ENCODE measurements at places on chromosomes 3 and 15.
A peak's percentile ranks its signal among the peaks of the same experiment; 100 is the strongest.

- no peak for DNase-seq
Observed at GRCh38 chr3:35721628-35722027, 82.3 kb downstream of the ARPP21 start.

DNA sequence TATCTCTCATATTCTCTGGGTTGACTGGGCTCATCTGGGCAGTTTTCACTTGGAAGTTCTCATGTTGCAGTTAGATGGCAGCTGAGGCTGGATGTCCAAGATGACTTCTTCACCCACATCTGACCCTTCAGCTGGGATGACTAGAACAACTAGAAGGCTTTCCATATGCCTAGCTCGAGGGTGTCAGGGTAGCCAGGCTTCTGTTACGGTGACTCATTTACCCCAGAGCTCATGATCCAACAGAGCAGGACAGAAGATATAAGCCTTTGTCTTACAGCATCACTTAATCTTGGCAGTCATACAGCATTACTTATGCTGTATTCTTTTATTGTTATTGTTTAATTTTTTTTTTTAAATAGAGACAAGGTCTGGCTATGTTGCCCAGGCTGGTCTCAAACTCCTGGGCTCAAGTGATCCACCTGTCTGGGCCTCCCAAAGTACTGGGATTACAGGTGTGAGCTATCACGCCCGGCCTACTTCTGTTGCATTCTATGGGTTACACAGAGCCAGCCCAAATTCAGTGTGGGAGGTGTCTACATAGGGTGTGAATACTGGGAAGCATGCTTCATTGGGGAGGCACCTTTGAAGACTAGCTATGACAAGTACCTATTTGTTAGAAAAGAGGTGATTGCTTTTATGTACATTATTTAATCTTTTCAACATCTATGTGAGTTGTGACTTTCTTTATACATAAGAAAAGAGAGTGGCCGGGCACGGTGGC is 10.7 kb downstream of the HMCES start:
- no peak for DNase-seq

DNA sequence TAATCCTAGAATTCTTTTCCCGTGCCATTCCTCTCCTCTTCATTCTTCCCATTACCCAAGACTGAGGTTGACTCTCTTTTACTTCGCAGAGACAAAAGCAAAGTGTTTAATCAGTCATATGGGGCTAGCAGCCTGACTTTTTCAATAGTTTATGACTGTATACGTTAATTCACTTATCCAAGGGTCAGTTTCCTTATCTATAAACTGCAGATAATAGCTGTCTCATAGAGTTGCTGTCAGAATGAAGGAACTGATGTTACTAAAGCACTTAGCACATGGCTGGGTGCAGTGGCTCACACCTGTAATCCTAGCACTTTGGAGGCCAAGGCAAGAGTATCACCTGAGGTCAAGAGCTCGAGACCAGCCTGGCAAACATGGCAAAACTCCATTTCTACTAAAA is 43.5 kb upstream of the ULK4 start:
- DNase-seq, result no peak

DNA sequence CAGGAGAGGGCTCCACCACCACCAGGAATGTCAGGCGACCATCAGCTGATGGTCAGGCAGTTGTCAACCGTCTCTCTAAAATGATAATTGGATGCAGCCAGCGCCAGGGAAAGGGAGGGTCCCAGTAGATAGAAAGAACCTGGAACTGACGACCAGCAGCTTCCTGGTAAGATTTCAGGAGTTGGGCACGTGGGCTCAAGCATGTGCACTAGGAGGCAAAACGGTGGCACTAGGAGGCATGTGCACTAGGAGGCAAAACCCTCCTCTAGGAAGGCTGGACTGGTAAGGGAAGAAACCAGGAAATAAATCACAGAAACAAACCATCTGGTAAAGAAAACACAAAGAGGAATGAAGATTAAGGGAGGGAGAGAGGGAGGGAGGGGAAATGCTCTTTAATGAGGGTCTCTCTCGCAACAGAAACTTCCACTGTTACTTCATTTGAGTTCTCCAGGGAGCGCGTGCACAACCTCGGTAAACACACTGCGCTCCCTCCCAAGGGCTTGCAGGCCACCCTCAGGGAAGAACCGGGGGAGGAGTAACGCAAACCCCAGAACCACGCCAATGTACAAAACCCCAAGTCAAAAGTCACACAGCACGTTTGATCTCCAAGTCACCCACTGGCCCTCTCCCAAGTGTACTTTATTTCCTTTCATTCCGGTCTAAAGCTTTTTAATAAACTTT is 116.7 kb downstream of the XXYLT1 start:
- DNase-seq, result no peak

- no peak for DNase-seq
Observed at GRCh38 chr3:16402451-16402850, 111.0 kb downstream of the RFTN1 start.

DNA sequence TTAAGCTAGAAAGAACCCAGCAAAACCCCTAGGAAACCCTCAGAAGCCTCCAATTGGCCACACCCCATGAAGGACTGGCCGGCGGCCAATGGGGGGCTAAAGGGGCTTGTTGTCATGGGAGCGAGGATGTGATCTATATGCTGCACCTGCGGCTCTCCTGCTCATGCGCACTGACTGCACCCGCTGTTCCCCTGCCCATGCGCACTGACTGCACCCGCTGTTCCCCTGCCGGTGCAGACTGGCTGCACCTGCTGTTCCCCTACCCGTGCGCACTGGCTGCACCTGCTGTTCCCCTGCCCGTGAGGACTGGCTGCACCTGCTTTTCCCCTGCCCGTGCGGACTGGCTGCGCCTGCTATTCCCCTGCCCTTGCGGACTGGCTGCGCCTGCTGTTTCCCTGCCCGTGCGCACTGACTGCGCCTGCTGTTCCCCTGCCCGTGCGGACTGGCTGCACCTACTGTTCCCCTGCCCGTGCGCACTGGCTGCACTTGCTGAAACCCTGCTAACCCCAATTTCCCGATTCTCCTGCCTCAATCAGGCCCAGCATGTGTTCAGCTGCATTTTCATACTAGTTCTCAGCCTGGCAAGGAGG is 16.8 kb upstream of the MCCC1 start:
- peak; percentile 30 for DNase-seq

- DNase-seq, result no peak
Observed at GRCh38 chr3:64977308-64978100, 289.7 kb upstream of the ADAMTS9 start.

Measured in CD4-positive, alpha-beta T cell treated with Interleukin-15 for 4 hours (primary cell).